ENCODE measurements at places on chromosomes 11 and 22.

GRCh38 chr11:67254798-67255197 lies 11.5 kb upstream of the GRK2 start:
- no peak for DNase-seq

- DNase-seq, result no peak
These were observed 7.6 kb downstream of the YDJC start for GRCh38 chr22:21622011-21622918.

- DNase-seq, result no peak
These were observed 15.0 kb downstream of the SYTL2 start for GRCh38 chr11:85795712-85796487.

- DNase-seq, result no peak
These were observed 50.9 kb downstream of the CWC15 start for GRCh38 chr11:94922321-94923003.

DNA sequence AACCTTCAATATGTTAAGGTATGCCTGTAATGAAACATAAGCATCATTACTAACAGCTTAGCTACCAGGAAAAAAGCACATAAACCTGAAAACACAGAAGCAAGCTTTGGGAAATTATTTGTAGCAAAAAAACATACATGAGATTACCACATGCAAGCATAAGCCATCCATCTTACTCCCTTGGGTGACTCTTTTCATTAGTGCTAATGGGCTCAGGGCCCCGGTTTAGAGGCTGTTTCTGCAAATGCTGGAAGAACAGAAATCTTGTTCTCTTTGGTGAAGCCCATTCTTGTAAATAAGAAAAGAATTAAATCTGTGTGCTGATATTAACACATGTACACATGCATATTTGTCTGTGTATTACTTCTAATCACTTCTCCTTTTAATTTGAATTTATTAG lies 314.3 kb downstream of the TTC28 start:
- DNase-seq, result no peak

- no peak for DNase-seq
These were observed 32.4 kb downstream of the NECTIN1 start for GRCh38 chr11:119696378-119697222.

Data from cortex of kidney (tissue), 1 donor.